ENCODE measurements at places on chromosomes 2 and 18.

- DNase-seq, result no peak
These were observed 44.8 kb downstream of the RRM2 start for GRCh38 chr2:10167316-10167715.

DNA sequence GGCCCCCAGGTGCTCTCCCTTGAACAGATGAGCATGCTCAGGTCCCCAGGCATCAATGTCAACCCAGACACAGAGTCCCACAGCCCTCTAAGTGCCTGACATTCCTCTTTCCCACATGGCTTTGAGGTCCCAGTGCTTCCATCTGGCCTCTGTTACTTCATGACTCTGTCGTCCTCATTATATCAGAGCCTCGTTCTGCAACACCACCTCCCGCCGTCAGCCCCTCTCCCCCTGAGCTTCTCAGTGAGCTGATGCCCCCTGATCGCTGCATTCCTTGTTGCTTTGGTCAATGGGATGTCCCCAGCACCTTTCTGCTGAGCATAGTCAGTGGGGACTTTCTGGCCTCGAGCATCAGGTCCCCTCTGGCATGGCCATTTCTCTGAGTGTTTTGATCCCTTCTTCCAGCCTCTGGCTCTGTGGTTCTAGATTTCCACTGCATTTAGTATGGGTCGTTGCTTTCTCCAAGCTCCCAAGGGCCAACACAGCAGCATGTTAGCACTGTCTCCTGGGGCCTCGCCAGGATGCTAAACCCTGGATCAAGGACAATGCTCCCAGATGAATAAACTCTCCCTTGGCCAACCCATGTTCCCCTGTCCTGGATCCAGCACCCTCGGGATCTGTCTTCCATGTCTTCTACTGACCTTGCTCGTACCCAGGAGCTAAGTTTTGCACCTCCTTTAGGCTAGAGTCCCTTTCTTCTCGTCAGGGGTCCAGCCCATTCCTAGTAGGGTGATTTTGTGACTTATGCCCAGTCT lies 143.2 kb upstream of the TWIST2 start:
- DNase-seq, result no peak

GRCh38 chr2:3349211-3349693 lies 28.4 kb downstream of the EIPR1 start:
- DNase-seq, result no peak

- DNase-seq, result no peak
These were observed 34.2 kb upstream of the NR4A2 start for GRCh38 chr2:156366753-156367152.

DNA sequence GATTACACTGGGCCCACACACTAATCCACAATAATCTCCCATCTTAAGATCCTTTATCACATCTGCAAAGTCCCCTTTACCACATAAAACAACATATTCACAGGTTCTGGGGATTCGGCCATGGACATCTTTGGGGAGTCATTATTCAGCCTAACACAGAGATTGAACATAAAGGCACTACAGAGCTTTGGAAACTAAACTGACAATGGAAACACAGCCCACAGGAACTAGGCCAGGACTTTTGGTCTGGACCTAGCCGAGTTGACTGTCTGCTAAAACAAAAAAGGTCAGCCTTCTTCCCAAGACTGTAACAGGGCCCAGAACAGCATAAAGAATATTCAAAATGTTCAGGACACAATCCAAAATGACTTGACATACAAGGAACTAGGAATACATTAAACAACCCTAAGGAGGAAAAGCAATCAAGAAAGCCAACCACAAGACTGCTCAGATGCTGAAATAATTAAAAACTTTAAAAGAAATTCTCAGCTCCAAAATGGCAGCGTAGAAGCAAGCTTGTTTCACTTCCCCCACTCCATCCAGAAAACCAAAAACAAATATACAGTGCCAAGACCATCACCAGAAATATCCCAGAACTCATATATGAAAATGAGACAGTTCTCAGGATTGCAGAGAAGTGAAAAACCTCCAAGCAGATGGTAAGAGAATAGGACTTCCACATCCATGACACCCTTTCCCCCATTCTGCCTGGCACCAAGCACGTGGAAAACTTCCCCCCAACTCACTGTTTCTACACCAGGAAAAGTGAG lies 207.8 kb downstream of the ATAD2B start:
- no peak for DNase-seq

GRCh38 chr2:30677861-30678385 lies 129.3 kb downstream of the CAPN13 start:
- no peak for DNase-seq

- no peak for DNase-seq
These were observed 23.7 kb upstream of the GRP start for GRCh38 chr18:59196161-59196725.

GRCh38 chr2:103161456-103162289 lies 399.8 kb downstream of the TMEM182 start:
- DNase-seq, result peak; percentile 21

GRCh38 chr2:85553184-85553583 lies 8.1 kb downstream of the GGCX start:
- no peak for DNase-seq

GRCh38 chr18:22983175-22983574 lies 50.0 kb downstream of the RBBP8 start:
- no peak for DNase-seq

DNA sequence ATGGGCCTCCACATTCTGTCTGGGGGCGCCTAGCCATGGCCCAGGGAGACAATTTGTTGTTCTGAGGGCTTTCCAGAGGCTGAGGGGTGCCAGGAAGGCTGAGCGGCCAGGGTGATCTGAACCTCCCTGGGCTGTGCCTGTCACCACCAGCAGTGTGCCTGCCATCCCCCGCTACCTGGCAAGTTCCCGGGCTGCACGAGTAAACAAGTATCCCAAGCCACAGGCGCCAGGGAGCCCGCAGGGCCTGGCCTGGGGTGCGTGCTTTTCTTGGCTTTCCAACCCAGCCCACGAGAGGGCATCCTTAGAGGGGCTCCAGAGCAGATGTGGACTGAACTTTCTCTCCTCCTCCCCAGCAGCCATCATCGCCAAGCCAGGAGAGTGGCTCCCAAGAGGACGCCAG lies 35.1 kb upstream of the B3GNT7 start:
- no peak for DNase-seq

DNA sequence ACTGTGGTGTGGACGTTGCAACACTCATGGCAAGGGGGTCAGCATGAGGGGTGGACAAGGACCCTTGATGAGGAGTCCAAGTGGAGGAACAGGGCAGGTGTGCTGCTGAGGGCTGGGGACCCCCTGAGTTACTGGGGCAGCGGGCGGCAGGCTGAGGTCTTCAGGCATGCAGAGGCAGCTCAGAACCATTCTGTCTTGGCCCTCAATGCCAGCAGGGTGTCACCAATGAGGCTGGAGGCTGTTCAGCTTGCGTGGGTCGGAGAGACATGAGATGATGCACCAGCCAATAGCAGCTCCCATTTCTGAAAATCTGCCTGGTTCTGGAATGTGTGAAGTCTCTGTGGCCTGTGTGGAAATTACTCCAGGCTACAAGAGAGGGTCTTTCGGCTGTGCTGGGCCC lies 105.4 kb downstream of the INHBB start:
- DNase-seq, result no peak

GRCh38 chr2:71389384-71390072 lies 57.9 kb downstream of the ZNF638 start:
- DNase-seq, result no peak

- no peak for DNase-seq
These were observed 1746.1 kb upstream of the PIK3C3 start for GRCh38 chr18:40208958-40209357.

GRCh38 chr2:656676-657075 lies 20.5 kb downstream of the TMEM18 start:
- no peak for DNase-seq

- DNase-seq, result peak; percentile 5
These were observed 3.8 kb upstream of the FRZB start for GRCh38 chr2:182870227-182870626.

DNA sequence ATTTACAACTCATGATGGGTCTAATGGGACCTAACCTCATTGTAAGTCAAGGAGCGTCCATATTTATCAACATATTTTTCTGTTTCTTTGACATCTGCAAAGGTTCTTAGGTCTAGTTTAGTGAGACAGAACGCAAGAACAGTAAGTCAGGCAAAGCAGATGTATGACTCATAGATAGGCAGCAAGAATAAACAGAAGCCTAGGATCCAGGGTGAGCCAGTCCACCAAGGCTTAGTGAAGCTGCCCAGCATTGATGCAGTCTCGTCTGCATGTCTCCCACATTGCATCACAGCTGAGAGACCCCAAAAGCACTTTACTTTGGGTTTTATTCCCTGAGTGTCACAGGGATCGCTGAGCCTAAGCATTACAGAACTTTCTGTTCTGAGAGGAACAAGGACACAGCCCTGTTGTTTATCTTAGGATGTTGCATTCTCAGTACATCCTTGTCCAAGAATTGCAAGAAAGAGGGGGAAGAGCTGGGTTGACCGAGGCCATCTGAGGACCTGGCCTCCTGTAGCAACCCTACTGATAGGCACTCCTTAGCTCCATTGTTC lies 29.6 kb upstream of the TMEM177 start:
- DNase-seq, result no peak

DNA sequence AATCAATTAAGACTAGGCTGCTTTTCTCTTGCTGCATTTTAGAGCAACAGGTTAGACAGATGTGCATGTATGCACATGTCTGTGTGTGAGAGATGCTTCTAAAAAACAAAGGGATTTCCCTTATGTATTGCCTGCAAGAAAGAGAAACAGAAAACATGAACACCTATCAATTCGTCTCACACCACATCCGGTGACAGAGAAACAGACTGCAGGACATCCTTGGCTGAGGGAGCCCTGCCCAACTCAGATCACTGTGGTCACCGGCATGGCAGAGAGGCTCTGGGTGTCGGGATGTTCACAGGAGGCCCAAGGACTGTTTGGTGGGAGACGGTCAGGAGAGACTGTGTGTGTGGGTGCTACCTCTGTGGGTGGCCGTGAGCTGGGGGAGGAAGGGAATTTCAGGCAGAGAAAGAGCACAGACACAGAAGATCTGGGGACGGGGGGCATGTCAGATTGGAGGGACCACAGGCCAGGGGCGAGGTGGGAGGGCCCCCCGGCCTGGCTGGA lies 24.9 kb downstream of the FHL2 start:
- peak; percentile 21 for DNase-seq

- DNase-seq, result no peak
These were observed 112.3 kb downstream of the TNS1 start for GRCh38 chr2:217890445-217890844.

DNA sequence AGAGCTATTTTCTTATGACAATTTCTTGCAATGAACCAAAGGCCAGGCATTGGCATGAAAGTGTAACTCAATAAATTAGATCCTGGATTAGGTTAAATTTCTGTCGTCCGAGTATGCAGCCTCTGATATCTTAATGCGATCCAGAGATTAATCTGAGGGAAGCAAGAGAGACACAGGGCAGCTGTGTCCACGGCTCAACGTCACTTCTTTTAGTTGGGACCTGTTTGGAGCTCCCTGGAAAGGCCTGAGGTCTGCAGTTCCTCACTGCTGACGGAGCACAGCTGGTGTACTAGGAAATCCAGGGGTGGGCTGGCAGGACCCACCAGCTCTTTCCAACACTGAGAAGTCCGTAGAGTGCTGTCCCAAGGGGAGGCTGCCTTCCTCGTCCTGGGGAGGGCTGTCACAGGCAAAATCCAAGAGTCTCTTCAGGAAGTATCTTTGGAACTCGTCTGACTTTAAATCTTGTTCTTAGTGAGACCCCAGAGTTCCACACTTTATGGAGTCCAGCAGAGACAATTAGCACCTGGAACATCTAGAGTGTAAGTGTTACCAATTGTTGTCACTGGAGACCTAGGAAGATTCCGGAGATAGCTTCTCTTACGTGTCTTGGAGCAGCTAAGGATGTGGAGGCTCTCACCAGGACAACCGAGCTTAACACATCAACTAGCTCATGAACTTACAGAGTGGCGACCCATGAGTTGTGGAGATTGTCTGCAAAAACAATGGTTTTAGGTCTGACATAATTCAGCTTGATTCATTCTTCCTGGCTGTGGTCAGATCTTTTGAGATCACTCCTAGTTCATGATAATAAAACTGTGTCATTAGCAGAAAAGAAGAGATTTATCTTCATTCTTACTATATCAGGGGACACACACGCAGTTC lies 173.7 kb downstream of the ACKR3 start:
- no peak for DNase-seq

GRCh38 chr2:57204364-57204763 lies 842.2 kb upstream of the VRK2 start:
- DNase-seq, result no peak

GRCh38 chr2:233794128-233794658 lies 16.1 kb downstream of the MROH2A start:
- DNase-seq, result no peak

GRCh38 chr2:145599756-145600155 lies 1079.8 kb upstream of the ZEB2 start:
- no peak for DNase-seq

GRCh38 chr2:64989126-64989981 lies at the start of gene SLC1A4:
Gene SLC1A4 (plus strand): TSS chr2:64989399. CDS start chr2:64989644, 245 bp downstream.
- peak; percentile 80 for DNase-seq

DNA sequence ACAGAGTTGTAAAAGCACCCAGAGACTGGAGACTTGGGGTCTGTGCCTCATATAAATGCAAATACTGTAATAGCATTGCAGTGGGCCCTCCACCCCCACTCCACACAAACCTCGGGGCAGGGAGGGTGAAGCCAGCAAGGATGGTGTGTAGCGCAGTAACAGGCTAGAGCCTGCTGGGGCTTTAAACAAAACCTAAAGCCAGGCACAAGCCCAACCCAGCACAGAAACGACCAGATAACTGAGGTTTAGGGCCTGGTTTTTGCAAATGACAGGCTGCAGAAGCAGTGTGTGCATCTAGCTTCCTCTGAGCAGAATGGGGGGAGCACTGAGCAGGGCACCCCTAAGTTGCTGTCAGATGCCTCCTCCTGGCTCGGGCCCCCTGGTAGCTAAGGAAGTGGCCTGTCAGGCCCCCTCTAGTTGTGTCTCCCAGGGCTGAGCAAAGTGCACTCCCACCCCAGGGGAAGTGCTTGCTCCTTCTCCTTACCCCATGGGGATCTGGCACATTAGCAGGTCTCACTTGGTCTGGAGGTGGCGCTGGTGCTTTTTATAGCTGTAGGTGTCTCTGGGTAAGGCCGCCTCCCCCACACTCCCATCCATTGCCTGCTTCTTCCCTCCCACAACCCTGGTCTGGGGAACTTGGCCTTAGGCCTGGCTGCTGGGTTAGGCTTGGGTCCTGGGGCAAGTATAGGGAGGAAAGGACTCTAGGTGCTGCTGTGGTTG lies 135.1 kb downstream of the CELF4 start:
- DNase-seq, result no peak

- DNase-seq, result no peak
These were observed 322.3 kb upstream of the SETBP1 start for GRCh38 chr18:44358402-44358801.

DNA sequence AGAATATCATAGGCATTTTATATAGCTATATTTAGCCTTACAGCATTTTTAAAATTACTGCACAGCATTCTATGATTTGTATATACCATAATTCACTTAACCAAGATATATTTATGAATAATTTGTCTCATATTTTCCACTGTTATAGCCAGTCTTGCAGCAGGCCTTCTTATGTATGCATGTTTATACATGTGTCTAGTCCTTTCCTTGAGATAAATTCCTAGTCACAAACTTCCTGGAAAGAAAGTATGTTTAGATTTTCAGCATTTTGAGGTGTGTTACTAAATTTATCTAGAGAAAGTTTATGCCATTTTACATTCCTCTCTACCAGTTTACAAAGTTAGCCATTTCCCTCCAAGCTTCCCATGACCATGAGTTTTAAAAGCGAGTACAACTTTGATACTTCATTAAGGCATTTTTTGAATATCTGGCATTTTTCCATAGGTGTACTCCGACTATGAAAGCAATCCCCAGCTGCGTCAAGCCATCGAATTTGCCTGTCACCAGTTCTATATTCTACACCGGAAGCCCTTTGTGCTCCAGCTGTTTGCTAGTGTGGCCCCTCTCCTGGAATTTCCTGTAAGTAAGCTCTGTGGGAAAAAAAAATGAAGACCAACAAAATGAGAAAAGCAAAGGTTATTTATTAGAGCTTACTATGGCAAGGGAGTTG lies 59.4 kb upstream of the RPE start:
- no peak for DNase-seq

All from GM12891 (cell line).